ENCODE measurements at places on chromosomes 3 and 15.

DNA sequence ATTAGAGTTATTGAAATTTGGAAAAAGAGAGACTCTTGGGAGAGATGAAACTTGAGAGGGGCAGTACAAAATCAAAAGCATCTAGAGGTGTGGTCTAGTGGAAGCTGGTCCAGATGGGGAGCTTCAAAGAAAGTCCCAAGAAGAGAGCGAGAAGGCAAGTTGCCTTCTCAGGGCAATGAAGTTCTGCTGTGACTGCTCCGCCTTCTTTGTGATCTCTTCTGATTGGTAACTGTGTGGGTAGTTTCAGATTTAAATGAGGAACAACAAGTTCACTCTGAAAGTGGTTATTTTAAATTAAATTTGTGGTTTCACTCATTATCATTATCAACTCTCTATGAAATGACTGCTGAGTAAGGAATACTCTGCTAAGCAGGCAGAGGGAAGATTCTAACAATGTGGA, 233.3 kb downstream of the NLGN1 start:
- DNase-seq, result no peak

GRCh38 chr15:92466834-92467233, 73.2 kb downstream of the ST8SIA2 start:
- no peak for DNase-seq

- DNase-seq, result no peak
Measured at GRCh38 chr3:8540456-8540855, 38.8 kb downstream of the LMCD1 start.

GRCh38 chr15:74383286-74383685, 15.8 kb upstream of the CYP11A1 start:
- no peak for DNase-seq

- DNase-seq, result peak; percentile 64
Measured at GRCh38 chr15:99963096-99963825, 230.0 kb upstream of the LYSMD4 start.

- DNase-seq, result peak; percentile 88
Measured at GRCh38 chr15:80777137-80777536, 2.0 kb upstream of the CEMIP start.

DNA sequence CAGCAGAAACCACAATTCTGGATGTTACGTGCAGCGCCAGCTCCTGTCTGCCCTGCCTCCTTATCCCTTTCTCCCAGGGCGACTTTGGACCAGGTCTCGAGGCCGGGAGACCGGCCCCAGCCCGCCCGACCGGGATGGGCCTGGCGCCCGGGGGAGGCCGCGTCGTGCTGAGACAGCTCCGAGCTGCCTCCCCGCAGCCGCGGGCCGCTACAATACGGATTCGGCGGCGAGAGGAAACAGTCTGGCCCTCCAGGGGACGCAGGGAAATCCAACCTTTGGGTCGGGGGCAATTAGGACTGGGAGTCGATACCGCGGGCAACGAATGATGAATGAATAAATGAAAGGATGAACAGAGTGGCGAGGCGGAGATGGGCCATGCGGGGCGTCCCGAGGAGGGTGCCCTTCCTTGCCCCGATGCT, 537 bp downstream of the GRAMD2A start:
- DNase-seq, result no peak

- DNase-seq, result no peak
Measured at GRCh38 chr3:120767106-120767505, 24.6 kb downstream of the GTF2E1 start.

DNA sequence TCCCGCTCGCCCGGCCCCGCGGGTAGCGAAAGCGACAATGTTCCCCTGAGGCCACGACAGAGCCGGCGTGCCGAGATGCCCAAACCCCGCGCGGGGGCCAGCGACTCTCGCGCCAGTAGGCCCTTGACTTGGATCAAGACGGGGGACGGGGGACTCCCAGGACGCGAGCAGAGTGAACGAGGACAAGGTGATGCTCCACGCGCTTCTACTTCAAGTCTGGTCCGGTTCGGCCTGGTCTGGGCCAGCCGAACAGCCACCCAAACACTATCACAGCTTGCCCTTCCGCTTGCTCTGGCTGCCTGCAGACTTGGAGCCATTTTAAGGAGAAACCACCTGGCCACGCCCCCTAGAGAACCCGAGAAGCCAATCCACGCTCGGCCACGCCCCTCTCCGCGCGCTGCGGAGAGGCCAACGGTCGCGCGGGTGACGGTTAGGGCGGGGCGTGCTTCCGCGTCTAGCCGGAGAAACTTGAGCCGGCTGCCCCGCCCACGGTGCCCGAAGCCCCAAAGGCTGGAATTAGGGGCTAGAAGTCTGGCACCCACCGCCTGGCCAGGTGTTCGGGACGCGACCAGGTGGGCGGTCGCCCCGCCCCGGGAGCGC, 608 bp upstream of the NDUFAF3 start:
- DNase-seq, result peak; percentile 97

- DNase-seq, result no peak
Measured at GRCh38 chr3:135009014-135009413, 214.0 kb downstream of the EPHB1 start.

GRCh38 chr3:139737682-139738361, 60.0 kb upstream of the NMNAT3 start:
- DNase-seq, result no peak

- peak; percentile 57 for DNase-seq
Measured at GRCh38 chr3:194671511-194671899, 486 bp downstream of the LSG1 start.

GRCh38 chr3:113128386-113129015, 82.9 kb upstream of the BOC start:
- peak; percentile 31 for DNase-seq

DNA sequence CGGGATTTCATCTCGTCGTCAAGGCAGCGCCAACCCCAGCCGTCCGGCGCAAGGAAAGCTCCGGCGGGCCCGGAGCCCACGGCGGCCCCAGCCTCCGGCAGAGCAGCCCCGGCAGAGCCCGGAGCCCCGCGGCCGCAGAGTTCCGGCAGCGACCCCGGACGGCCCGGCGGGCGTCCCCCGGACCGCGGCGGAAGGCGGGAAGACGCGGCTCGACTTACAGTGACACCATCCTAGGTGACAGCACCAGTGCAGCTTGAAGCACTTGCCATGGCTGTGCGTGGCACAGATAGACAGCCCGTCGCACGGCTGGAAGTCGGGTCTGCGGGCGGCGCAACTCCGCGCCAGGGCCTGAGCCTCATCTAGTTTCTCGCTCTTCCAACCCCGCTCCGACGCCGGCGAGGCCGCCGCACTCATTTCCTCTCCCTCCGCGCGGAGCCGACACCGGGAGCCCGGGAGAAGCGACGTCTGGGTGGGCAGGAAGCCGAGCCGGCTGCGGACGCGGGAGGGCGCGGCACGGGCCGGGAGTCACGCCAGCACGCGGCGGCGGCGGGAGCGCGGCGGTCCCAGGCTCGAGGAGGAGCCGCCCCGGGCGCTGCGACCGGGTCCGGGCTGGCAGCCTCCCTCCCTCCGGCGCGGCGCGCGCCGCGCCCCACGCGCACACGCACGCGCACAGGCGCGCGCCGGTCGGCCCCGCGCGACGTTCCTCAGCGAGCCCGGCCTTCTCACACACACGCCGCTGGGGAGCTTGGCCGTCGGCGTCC, at the start of gene C3orf70:
TSS of gene C3orf70 (minus strand) at position 651 of the 761 bp plus-strand sequence. CDS start at position 414, 237 bp downstream.
- DNase-seq, result peak; percentile 83

DNA sequence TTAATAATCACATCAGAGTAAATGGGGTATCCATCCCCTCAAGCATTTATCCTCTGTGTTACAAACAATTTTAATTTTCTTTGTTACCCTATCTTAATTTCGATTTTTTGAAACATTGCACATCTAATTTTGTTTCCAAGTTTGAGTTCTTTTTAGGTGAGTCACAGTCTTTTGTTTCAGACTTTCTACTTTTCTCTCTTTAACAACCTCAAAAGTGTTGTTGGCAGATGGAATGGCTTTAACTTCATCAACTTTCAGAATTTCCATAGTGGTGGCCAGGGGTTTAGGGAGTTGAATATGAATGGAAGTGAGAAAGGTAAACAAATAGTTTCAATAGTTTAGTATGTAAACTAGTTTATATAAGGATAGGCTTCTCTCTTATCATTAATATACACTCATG, 223.0 kb upstream of the MLF1 start:
- DNase-seq, result peak; percentile 35

GRCh38 chr3:25096536-25096935, 331.5 kb upstream of the RARB start:
- DNase-seq, result no peak

DNA sequence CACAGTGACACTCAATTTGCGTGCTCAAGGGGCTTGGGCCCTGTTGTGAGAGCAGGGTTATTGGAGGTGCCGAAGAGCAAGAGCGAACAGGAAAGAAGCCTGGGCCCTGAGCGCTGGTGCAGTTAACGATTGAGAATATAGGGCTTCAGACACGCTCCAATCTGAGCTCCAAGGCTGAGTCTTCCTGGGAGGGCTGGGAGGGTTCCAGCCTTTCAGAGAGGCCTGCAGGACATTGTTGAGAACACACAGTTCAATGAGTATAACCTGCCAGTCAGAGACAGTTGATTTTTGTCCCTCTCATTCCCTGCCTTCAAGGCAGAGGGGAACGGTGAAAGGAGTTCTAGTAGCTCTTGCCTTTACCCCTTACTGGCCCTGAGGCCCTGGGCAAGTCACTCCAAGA, 47.3 kb downstream of the GLDN start:
- no peak for DNase-seq

GRCh38 chr3:54862526-54862925, 65.3 kb downstream of the LRTM1 start:
- no peak for DNase-seq

- DNase-seq, result no peak
Measured at GRCh38 chr3:140359233-140359995, 318.4 kb upstream of the TRIM42 start.

DNA sequence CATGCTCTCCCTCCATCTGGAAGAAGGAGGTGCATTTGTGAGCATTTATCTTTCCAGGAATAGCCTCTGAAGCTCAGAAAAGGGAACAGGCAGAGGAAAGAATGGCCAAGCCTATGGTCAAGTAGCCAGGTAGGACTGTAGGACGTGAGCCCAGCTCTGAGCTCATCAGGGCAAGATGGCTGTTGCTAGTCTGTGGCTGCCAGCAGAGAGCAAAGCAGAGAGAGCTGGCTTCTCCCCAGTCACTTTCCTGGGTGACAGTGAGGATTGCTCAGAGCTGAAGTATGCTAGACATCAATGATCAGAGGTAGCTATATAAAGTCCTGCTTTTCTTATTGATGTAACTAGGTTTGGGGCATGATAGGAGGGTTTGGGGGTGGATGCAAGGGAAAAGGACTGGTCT, 146.1 kb upstream of the SLC24A5 start:
- DNase-seq, result no peak

DNA sequence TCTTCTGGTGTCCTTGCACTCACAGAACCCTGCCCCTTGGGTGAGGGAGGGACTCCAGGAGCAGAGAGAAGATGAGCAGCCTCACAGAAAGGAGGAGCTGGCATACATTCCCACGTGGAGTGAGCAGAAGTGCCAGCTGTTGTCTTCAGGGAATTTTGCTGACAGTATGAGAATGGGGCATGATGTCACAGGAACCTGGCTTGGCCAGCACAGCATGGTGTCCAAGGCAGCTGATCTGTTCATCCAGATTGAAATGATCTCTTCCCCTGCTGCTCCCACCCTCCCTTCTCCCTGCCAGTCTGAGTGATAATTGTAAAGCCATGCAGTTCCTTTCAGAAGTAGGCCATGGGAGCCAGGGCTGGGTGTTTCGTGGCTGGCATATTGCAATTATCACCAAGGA, 53.3 kb downstream of the GJD2 start:
- DNase-seq, result no peak

- DNase-seq, result no peak
Measured at GRCh38 chr3:120661106-120661905, 20.7 kb downstream of the HGD start.

DNA sequence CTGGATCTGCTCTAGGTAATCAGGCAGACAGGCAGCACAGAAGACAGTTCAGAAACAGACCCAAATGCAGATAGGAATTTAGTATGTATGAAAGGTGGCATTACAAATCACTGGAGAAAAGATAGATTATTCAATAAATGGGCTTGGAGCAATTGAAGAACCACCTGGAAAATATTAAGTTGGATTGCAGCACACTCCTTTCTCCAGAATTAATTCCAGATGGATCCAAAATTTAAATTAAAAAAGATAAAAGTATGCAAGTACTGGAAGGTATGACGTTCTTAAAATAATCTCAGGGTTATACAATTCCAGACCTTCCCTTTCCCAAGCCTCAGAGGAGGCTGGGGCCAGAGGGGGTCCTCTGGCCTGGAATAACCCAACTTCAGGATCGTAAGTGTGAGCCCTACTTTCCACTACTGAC, 32.5 kb downstream of the HRH1 start:
- DNase-seq, result no peak

DNA sequence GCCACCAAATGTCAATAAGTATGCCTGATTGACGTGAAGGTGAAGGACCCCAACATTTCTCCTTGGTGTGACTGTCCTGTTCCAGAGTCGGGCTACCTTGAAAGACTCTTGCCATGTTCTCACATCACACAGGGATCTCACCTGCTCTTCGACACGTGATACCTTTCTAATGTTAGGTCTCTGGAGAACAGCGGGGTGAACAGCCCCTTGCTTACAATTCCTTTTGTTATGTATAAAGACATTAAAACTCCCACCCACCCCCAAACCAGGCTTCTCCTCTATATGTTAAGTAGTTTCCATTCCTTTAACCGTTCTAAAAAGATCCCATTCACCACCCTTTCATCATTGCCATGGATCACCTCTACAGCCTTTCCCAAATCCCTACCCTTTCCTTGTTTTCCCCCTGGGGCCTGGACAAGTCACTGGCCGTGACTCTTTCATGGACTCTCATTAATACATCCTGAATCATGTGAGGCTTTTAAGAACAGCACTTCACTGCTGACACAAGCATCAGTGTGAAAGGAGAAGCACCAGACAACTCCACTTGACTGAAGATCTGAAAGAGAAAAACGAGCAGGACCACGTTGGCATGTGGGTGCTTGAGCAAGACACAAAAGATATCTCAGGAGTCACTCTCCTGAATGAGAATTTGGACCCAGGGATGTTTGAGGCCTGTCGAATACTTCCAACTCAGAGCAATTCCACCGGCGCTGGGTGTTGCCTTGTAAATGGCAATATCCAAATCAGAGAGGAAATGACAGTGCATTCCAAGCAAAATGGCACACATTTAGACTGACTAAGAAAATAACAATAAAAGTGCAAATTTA, 115.0 kb downstream of the FOXP1 start:
- DNase-seq, result no peak

DNA sequence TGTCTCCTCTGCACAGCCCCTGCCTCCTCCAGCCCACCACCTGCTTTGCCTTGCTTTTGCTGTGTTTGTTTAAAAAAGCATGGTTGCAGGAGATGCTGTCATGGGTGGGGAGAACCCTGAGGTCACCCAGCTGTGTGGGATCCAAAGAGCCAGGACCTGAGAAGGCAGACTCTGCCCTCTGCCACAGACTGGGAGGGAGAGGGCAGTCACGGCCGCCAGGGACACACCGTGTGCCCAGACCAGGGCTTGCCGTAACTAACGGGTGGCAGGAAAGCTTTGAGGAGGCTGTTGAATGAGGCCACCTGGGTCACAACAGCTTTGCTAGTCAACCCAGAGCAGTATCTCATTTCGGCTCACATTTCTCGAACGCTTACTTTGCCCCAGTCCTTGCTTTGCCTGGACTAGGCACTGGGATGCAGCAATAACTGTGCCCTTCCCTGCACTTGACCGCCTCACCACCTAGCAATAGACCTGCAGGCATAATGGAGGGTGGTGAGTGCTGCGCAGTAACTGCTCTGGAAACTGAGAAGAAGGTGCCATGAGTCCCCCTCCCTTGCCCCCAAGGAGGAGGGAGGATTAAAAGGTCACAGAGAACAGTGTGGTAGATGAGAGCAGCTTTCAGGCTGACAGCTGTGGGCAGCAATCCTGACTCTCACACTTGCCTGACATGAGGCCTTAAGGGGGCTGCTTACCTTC, 55.0 kb upstream of the CTDSPL start:
- no peak for DNase-seq

- no peak for DNase-seq
Measured at GRCh38 chr3:101709126-101709525, 15.3 kb upstream of the CEP97 start.
